GM20000 (cell line): ENCODE measurements at places on chromosomes 2 and 18.
A peak's percentile ranks its signal among the peaks of the same experiment; 100 is the strongest.

DNA sequence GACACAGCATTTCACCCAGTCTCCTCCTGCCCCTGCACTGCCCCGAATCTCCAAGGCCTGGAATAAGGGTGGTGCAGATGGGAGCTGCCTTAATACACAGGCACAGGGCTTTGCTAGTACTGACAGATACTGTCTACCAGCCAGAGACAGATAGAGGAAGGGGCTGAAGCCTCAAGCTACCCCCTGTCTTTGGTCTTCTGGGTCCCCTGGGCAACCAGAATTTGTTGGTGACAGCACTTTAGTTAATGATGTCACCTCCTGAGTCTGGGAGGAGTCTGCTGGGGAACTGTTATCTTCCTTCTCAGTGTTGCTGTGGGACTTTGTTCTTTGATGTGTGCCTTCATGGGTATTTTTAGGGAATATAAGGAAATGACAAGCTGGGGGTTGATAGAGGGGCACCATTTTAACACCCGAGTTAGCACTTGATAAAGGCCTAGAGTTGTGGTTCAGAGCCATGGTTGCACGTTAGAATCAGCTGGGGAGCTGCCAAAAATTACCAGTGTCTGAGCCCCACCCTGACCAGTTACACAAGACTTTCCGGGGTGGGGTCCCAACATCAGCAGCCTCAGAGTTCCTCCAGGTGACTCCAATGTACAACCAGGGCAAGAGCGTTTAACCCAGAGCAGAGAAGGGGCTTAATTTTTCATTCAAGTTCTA lies 136.8 kb downstream of the SMAD7 start:
- no peak for DNase-seq

DNA sequence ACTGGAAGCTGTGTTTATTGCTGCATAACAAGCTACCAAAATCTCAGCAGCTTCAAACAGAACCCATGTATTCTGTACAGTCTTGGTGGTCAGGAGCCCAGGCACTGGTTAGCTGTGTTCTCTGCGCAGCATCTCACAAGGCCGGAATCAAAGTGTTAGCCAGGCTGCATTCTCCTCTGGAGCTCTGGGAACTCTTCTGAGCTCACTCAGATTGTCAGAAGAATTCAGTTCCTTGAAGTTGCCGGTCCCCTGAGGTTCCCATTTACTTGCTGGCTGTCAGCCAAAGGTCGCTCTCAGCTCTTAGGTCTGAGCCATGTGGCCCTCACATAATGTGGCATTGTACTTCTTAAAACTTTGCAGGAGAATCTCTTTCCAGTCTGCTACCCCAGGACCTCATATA lies 123.6 kb upstream of the SMIM21 start:
- no peak for DNase-seq

GRCh38 chr2:119475857-119476244 lies 44.2 kb downstream of the TMEM37 start:
- DNase-seq: no peak

DNA sequence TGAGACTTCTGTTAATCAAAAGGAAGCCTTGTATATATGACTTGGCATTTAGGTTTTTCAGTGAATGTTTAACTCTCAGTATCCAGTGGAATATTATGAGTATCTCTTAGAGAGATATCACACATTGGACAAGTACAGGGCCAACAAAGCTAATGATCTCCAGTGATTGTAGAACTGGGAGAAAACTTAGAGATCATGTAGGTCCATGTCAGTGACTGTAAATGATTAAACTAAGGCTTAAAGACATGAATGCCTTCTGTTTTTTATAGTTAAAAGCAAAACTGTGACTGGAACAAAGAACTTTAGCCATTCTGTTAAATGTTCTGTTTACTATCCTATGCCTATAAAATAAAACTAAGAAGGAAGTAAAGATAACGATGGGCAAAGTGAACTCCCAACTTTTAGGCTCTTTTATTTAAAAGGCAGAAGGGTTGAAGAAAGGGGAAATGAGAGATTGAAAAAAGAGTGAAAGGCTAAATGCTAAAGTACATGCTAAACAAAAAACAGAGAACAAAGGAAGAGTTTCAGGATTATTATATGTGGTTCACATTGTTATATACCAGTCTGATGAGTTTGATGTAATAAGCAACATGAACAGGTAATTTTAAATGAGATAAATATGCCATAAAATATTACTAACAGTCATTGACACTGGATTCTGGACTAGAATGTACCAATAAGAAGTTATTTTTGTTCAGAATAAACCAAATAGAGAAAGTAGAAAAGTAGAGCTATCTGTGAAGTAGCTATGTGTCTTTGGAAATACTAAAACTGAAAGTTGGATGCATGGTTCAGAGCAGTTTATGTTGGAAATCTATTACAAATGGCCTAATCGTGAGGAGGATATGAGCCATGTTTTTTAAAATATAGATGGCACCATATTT lies 37.1 kb upstream of the TNFRSF11A start:
- DNase-seq: no peak

- no peak for DNase-seq
These were observed 159.4 kb downstream of the PXDN start for GRCh38 chr2:1584691-1585485.

DNA sequence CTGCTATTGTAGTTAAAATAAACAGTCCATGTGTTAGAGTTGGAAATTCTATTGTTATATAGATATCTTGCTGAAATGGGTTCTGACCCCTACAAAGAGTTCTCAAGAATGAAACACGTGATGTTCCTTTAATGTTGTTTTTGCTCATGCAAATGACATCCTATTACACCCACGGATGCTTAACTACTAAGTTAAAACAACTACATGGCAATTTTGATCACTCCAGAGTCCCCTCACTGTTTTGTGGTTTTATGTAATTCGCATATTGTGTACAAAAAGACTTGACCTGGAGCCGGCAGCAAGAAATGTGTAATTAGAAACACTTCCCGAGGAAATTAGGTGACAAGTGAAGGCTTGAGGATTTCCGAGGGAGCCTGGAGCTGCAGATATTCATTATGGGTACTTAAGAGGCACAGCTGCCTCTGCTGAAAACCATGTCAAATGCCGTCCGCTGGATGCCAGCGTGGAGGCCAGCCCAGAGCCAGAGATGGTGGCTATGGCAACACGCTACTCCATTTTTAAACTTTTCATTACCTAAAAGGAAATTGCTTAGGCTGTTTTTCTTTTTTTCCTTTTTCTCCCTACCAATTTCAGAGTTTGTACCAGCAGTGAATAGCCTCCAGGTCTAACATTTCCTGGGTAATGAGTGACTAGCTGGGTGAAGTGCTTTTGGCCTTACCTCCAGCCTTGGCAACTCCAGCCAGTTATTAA lies 21.0 kb upstream of the CABLES1 start:
- DNase-seq: no peak

GRCh38 chr18:76937597-76937996 lies 115.2 kb downstream of the ZNF236 start:
- no peak for DNase-seq

- no peak for DNase-seq
These were observed 310.0 kb downstream of the DPP10 start for GRCh38 chr2:114752425-114752824.

DNA sequence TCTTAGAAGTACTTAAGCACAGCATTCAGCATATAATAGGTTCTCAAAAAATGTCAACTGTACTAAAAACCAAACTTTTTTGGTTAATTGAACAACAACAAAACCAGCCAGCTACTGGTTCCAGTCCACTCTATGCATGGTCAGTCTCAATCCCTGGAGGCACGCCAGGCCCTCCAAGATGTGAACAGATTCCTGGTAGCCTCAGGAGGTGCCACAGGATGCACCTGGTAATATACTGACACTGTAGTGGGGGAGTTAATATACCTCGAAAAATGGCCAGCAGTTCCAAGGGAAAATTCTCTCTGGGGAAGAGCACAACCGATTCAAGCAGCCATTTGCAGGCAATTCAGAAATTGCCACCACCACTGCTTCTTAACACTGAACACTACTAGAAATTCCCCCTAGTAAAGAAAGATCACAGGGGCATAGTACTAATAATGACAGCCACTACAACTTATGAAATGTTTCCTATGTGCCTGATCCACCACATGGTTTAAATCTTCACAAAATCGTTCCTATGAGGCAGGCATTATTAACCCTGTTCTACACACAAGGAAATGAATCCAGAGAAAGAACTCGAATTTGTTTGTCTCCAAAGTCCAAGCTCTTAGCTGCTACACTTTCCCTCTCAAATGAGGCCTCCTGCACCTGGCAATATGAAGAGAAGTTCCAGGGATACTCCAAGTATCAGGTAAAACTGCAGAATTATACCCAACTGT lies 3.4 kb downstream of the MGAT4A start:
- no peak for DNase-seq

- no peak for DNase-seq
These were observed 805.7 kb downstream of the SLC4A3 start for GRCh38 chr2:220433131-220433530.

DNA sequence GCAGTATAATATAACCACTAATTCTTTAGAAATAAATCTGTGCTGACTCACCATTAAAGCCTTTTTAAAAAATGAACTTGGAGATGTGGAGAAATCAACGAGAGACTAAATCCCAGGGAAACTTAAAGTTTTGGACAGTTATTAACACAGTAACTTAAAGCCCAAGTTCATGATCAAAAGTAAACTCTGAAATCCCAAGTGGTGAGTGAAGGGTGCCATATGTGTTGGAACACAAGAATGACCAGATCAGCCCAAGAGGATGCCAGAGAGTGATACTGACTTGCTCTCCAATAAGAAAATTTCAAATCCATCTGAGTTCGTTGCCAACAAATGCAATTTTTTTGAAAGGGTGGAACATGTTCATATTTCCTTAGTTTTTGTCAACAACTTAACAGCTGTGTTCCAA lies 838.1 kb upstream of the ACVR2A start:
- DNase-seq: no peak

- DNase-seq: no peak
These were observed 29.0 kb upstream of the ID2 start for GRCh38 chr2:8652774-8653426.

DNA sequence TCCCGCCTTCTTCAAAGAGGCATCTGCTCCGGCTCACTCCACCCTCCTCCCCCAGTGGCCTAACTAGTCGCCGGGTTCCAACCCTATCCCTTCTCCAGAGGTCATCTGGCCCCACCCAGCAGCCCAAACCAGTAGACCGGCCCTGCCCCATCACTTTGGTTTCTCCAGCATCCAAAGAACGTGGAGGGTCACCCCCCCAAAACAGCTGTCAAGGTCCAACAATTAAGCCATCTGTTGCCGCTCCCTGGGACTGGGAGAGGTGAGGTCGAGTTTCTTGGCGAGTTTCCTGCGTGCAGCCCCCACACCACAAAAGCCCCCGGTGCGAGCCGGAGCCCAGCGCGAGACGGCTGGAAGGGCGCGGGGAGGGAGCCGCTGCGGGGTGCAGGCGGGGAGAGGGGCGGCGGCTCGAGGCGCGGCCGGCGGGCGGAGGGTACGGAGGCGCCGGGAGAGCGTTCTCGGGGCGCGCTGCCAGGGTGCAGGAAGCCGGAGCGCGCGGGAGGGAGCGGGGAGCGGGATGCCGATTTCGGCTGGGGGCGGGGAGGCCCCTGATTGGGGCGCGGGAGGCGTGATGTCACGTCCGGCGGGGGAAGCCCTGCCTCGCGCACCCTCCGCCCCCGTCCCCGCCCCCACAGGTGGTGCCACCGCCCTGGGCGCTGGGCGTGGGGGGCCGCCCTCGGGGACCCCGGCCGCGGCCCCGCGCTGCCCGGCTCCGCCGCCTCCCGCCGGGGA lies 571 bp upstream of the GPC1 start:
- DNase-seq: peak; percentile 95

GRCh38 chr18:70086085-70086484 lies 119.4 kb downstream of the RTTN start:
- no peak for DNase-seq

- DNase-seq: peak; percentile 23
These were observed 15.0 kb downstream of the KCNJ13 start for GRCh38 chr2:232761301-232761907.

DNA sequence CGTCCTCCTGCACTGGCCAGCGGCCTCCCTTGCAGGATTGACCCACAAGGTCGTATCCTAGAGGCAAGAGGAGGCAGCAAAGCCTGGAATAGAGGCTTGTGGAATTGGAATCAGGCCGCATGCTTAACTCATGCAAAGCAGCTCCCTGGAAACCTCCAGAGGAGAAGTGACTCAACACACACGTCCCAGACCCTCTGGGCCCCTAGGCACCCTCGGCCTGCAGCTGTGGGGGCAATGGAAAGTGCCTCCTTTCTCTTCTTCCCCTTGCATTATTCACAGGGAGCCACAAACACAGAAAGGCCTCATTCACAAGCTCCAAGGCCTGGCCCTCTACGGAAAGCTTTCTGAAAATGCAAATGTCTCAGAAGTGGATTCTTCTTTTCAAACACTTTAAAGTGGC lies 19.6 kb downstream of the SPATA3 start:
- no peak for DNase-seq

DNA sequence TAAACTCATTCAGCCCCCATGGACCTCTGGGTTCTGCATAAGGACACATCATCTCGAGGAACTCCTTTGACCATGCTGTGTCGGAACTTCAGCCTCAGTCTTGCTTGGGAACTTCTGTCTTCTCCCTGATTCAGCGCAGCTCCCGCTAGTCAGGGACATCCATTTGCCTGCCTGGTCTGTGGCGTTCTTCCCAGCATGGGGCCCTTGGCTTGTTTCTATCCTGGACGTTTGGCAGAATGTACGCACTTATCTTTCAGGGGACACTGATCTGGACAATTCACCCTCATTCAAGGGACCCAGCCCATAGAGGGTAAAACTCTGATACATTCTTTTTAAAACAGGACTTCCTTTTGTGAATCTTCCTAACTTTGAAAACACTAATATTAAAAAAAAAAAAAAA lies 75.8 kb upstream of the WIPF1 start:
- no peak for DNase-seq
